ENCODE measurements at places on chromosomes 5 and 9.

DNA sequence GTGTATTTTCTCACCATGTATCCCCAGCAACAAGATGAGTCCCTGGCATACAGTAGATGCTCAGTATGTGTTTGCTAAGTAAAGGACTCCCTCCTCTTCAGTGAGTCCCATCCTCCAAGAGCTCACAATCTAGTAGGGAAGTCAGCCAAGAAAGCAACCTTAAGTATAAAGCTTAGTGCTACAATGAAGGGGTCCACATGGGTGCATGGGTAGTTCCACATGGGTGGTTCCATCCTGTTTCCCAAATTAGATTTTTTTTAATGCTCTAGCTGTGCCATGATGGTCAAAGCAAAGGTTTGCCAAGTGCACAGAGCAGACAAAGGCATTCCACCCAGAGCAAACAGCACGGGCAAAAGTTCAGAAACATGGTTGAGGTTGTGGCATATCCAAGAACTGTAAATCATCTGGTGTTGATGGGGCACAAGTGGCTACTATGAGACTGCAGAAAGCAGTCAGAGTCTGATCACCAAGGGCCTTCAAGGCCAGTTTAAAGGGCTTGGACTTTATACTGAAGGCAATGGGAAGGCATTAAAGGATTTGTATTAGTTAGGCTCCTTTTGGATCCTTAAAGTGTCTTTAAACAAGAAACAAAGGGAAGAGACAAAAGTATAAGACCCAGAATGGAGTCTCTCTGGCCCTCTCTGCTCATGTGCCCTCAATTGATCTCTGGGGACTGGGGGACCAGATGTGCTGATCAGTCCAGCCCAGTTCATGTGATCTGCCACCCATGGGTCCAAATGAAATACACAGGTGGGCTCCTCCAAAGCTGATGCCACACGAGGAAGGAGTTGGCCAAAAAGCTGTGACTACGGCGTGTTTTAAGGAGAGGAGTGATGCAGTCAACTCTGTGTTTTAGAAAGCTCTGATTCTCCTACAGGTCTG is 9.0 kb upstream of the CPLX2 start:
- peak; percentile 96 for DNase-seq

GRCh38 chr9:72257814-72258213 is 107.2 kb downstream of the ZFAND5 start:
- no peak for DNase-seq

- no peak for DNase-seq
Measured at GRCh38 chr5:36403632-36404311, 102.1 kb upstream of the RANBP3L start.

- DNase-seq: peak; percentile 58
Measured at GRCh38 chr5:176590035-176590717, 19.8 kb downstream of the GPRIN1 start.

DNA sequence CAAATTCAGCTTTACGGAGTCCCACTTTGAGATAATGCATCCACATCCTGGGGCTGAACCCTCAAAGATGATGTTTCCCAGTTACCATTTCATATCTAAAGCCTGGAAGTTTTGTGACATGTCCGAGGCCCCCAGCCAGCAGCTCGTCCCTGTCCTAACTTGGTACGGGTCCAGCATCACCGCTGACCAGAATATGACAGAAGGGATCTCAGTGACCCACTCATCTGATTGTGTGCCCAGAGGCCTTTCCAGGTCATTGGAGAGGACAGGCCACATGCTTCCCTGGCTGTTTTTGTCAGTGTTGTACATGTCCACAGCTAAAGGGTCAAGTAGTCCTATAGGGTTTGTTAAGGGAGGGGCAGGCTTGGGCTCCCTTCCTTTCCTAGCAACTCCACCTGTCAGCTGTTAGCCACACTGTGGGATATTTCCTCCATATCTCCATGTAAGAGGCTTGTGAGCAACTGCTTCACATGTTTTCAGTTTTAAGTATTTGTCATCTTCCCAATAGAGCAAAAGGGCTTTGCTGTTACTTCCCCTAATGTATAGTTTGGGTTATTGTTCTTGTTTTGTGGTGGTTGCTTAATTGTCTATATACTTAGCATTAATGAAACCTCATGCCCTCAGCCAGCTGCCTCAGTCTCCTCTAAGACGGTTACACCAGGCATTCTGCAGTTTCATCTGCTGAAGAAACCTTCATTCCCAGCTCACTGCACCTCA is 33.4 kb downstream of the SECISBP2 start:
- DNase-seq: no peak

- DNase-seq: no peak
Measured at GRCh38 chr9:69593756-69594155, 78.4 kb downstream of the APBA1 start.

GRCh38 chr5:138649316-138649720 is 74.1 kb upstream of the HSPA9 start:
- DNase-seq: no peak

All from NCI-H2029 treated with DMSO at 0.1 percent for 48 hours (cell line).